ENCODE measurements at places on chromosomes 11 and 22.
A peak's percentile ranks its signal among the peaks of the same experiment; 100 is the strongest.

DNA sequence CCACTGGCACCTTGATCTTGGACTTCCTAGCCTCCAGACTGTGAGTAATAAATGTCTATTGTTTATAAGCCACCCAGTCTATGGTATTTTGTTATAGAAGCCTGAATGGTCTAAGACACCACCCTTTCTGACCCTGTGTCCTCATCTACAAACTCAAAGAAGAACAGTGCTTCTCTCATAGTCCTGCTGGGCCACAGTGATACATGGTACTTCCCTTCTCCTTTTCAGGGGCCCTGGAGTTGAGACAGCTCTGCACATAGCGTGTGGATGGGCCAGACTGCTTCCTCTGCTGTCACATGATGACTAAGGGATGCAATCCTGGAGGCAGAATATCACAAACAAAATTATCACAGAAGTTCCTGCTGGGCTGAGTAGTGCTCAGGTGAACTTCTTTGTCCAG lies 5.0 kb downstream of the KCNJ11 start:
- no peak for DNase-seq

- no peak for DNase-seq
Measured at GRCh38 chr11:73981051-73981805, 1.4 kb downstream of the UCP2 start.

GRCh38 chr22:25134028-25134427 lies 65.6 kb upstream of the CRYBB3 start:
- peak; percentile 72 for DNase-seq

DNA sequence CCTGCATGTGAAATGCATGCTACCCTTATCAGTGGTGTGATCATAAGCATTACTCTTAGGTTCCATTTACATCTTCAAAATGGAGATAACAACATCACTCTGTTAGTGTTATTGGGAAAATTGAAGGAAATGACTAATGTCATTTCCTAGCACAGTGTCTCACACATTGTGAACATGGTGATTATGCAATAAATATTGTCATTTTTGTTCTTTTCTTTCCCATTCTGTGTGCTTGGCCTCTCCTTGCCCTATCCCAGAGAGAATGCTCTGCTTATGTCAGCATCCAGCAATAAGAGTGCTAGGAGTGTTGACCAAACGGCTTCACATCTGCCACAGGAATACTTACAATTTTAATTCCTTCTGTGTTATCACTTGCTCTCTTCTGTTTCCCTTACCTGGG lies 1024.1 kb upstream of the CCDC90B start:
- DNase-seq = no peak

DNA sequence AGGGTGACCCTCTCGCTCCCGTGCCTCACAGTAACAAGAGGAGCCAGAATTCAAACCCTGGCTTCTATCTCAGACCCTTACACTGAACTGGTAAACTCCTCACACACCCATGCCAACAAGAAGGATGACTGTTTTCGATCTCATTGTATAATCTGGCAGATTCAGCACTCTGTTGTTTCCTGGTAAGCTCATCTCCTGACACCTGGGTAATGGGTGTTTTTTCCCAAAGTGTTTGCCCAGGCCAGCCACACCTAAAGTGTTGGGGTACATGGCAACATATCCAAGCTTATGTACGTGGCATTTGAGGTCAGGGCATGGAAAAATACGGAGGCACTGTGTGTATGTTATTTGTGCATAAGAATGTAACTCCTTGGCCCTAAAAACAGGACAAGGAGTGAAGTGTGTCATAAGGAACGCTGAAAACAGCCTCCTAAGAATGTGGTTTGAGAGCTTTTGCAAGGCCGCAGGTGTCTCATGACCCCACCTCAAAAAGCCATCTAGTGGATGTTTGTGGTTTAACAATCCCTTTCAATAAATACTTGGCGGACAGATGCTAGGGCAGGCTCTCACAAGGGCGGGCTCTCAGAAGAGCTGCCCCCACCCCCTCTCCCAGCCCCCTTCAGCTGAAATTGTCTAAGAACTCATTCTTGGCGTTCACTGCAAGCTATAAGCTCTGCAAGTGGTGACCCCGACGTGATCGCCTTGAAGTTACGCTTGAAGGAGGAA lies at the start of gene MS4A15:
TSS of gene MS4A15 (plus strand) at position 561 of the 726 bp plus-strand sequence. CDS start 6,867 bp downstream, outside the sequence.
- peak; percentile 39 for DNase-seq

- peak; percentile 36 for DNase-seq
Measured at GRCh38 chr11:16738947-16739815, 734 bp downstream of the C11orf58 start.

GRCh38 chr11:45473341-45473895 lies 187.3 kb upstream of the SYT13 start:
- no peak for DNase-seq

- no peak for DNase-seq
Measured at GRCh38 chr11:61875698-61876097, 15.6 kb downstream of the FADS3 start.

DNA sequence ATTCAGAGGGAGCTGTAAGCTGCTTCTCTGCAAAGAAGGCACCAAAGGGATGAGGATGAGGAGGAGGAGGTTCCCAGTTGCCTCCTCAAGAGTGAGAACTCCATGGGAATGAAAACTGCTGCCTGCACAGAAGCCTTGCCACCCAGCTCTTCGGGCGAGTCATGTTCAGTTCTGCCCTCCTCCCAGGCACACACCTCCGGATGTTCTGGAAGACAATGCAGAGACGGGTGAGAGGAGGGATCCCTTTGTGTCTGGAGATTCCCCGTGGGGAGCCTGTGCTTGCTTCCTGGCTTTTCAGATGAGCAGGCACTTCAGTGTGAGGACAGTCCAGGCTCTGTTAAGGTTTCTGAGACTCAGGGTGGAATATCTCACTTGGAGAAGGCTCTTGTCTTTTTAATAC lies 295.6 kb downstream of the DDX10 start:
- DNase-seq = no peak

- no peak for DNase-seq
Measured at GRCh38 chr11:116344601-116345000, 428.2 kb downstream of the BUD13 start.

DNA sequence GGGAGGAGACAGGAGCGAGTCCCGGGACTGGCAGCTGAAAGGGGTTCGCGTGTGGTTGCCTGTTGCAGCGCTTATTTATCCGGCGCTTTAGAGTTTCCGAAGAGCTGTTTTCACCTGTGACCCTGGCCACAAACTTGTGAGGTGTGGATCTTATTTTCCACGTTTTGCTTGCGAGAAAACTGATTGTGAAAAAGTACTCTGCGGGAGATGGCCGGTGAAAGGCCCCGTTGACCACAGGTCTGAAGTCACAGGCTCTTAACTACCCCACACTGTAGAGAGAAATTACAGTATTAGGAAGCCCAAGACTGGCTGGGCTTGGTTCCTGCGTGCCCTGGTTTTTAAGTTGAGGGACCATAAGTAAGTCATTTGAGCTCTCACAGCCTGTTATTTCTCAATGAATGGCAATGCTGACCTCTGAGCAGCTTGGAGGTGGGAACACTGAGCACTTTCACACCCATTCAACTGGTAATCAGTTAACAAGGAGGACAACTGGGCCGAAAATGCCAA lies 379 bp upstream of the RAB38 start:
- DNase-seq = no peak

DNA sequence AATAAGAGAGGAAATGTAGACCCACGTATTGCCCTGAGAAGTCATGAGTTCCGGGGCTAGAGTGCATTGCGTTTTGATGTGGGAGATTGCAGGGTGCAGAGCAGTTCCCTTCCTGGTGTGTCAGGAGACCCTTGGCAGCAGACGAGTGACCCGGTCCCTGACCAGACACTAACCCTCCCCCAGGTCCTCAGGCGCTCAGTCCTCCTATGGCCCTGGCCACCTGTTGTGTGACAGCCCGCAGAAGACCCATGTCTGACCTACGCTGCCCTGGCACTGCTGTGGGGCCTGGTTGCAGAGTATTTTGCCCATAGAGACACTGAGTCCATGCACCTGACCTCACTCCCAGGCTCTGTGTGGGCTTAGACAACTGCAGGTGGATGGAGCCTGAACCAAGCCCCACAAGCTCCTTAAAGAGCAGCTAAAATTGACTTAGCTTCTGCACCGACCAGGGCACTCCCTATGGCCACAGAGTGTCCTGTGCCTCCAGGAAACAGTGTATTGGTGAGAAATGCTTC lies 833.8 kb downstream of the TBC1D22A start:
- DNase-seq = no peak

- no peak for DNase-seq
Measured at GRCh38 chr11:36341915-36342314, 45.8 kb downstream of the PRR5L start.

GRCh38 chr11:124784051-124784450 lies 16.2 kb downstream of the MSANTD2 start:
- no peak for DNase-seq

DNA sequence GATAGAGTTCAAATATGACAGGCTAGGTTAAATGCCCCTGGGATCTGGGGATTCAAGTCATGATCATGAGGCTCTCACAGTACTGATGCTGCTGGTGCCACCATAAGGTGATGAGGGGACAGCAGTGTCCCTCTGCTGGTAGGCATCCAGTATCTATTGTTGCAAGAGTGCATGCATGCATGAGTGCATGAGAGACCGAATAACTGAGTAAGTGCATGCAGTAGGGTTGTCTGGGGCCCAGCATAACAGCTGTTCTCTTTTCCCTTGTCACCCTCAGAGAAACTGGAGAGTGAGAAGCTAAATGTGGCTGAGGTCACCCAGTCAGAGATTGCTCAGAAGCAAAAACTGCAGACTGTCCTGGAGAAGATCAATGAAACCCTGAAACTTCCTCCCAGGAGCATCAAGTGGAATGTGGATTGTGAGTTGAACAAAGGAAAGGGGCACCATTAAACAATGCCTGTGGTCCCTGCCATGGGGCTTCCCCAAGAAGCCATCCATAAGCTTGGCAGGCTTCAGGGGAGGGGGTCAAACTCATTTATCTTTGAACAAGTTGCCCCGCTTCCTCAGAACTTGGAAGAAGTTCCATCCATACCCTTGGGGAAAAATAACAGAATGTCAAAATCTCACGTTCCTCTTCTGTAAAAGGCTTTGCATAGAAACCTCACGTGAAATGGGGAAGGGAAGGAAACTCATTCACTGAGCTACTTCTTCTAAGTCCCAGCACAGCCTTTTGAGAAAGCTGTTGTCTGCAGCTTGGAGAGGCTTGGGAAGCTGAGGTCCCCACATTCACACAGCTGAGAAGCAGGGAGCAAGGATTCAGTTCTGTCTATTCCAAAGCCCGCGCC lies 119.0 kb downstream of the PARVA start:
- no peak for DNase-seq

DNA sequence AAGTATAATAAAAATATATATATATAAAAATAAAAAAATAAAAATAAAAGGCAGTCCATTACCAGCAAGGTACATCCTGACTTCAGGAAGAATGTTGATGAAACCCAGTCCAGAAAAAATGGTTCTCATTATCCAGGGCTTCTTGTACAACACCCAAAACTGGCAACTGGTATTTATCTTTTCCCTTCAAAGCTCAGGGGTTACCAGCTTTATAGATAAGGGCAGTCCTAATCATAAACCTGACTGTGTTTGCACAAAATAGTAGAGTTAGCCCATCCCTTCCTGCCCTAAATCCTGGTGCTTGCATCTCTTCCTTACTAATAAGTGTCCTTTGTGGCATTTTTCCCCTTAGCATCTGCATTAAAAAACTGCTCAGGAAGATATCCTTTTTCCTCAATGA lies 97.5 kb downstream of the CSTPP1 start:
- DNase-seq = no peak

DNA sequence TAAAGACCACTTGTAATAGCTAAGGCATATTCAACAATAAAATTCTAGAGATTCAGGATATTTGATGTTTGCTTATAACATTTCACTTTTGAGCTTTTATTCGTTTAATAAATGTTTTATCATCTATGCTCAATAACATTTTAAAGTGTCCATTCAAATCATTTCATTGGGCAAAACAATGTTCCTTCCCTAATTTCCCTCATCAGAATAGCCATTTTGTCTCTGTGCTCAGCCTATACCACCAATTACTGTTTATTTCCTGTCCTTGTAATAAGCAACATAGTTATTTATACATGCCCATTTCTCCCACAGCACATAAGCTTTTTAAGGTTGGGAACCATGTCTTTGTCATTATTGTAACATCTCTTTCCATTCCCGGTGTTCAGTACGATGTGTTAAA lies 1.3 kb upstream of the SC5D start:
- DNase-seq = no peak

DNA sequence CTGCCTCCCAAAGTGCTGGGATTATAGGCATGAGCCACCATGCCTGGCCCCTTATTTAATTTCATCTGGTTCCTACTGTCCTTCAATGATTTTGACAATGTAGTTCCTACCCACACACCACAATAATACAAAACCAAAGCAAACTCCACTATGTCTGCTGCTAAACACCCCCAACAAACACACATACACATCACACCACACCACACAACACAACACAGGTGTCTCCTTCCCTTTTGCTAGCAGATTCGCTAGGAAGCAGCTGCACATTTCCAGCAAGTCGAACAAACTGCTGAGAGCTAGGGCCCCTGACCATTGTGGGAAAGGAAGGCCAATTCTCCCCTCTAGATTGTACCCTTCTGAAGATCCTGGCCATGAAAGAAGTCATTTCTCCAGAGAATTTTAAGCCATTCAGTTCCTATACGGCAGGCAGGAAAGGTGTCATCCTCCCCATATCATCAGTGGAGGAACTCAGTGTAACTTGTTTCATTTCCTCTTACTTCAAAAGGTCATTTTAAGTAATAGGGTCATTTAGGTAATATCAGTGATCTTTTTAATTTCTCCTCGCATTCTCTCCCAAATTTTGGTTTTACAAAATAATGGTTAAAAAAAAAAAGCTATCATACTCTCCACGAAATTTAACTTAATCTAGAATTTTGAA lies 18.5 kb downstream of the NUMA1 start:
- DNase-seq = no peak

- no peak for DNase-seq
Measured at GRCh38 chr11:64092761-64093136, 57.0 kb downstream of the FLRT1 start.

DNA sequence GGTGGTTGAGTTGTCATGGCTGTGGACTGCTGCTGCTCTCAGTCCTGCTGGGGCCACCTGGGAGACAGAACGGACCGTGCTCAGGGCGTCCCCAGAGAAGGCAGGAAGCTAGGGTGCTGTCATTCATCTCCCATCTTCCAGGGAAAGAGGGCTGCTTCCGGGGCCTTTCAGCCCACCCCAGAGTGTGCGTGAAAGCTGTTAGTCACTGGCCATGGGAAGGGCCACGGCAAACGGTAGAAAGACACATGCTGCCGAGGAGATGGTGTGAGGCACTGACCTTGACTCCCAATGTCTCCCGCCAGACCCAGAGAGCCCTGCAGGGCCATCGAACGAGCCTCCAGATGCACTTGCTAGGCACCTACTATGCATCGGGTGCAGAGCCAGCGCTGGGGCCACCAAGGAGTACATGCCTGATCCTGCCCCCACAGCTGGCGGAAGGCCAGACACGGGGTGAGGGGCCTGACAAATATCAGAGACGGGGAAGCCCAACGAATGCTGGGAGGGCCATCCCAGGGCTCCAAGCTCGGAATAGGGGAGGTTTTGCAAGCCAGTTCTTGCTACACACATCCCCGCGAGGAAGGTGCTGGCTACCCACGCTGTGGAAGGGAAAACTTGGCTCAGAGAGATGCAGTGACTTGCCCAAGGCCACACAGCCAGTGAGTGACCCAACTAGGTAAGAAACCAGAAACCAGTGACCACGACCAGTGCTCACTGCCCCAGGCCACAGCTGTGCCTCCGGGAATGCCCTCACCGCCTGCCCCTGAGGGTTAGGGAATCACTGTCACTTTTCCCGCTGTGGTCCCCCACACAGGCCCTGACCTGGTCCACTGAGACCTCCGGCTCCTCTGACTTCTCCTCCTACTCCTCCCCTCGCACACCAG lies 10.1 kb downstream of the RAC2 start:
- DNase-seq = no peak

Measured in NCI-H1105 treated with DMSO at 0.1 percent for 48 hours (cell line).